COLO829 (cell line): ENCODE measurements at places on chromosomes 13 and 19.

GRCh38 chr13:41443969-41444368 is 13.4 kb upstream of the RGCC start:
- no peak for DNase-seq

DNA sequence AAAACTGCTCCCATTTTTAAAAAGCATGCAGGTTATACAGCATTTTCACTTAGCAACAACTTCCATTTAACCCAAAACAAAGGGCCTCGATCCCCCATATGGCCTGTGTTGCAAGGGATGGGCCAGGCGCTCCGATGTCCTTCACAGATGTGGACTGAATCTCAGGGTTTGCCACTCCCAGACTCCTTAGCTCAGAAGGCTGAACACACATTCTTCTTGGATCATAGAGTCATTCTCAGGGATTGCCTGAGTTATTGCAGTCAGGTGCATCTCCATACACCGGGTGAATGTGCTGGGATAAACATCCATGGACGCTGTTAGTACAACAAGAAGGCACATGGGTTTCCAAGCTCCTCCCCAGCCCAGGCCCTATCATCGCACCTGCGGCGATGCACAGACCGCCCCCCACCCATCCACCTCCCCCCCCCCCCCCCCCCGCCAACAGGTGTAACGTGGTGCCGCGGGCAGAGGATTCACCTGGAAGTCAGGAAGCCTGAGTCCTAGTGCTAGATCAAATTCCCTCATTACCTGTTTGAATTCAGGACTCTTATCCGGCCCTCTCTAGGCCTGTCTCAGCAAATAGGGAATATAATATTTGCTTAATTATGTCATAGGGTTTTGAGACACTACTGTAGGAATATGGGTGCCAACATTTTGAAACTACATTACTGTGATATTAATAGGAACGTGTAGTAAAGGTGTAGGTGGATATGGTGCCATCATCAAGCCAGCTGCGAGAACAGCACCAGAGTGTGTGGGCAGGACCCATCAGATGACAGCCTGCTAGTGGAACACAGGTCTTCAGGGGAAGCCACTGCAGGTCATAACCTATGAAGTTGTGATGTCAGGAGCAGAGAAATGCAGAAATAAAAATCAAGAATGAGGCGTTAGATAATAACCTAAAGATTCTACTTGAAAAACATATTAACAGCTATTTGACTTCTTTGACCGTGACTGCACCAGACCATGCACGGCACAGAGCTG is 110.9 kb downstream of the SACS start:
- no peak for DNase-seq

DNA sequence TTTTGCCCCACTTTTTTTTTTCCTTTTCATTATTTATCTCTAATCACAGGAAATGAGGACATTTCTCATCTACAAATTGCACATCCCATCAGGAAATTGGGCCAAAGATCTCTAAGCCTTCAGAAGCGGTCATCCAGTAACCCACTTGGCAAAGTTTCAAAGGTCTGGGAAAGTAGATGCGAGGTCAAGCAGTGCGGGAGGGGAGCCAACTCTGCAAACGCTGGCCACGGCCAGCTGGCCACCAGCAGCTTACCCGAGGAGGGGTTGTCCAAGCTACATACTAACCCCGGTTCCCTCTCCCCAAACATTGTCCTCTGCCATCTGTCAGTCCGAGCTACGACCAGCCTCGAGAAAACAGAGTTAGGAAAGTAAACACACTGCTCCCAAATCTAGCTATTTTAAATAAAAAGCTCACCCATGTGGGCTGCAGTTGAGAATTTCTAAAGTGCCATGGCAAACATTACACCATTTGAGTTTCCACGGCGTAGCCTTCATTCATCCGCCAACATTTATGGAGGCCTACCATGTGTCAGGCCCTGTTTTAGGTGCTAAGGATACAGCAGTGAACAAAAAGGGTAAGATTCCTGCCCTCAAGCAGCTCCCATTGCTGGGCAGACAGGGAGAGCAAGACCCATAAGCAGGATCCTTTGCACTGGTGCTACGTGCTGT is 11.5 kb downstream of the FFAR2 start:
- DNase-seq = no peak

DNA sequence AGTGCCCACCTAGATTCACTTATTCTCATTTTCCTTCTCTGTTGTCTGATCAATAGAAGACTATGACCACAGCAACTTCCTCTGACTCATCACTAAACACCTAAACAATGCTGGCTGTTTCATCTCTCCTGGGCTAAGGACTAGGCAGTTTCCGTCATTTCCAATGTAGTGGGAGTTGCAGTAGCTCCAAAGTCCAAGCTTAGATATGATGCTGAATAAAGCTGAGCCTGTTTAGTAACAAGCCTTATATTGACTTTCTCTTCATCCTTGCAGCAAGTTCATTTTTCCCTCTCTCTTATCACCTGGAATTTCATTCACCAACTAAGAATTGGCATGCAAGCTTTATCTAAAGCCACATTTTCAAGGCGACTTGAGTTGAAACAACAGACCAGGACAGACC is 53.5 kb upstream of the PCDH9 start:
- peak; percentile 49 for DNase-seq

DNA sequence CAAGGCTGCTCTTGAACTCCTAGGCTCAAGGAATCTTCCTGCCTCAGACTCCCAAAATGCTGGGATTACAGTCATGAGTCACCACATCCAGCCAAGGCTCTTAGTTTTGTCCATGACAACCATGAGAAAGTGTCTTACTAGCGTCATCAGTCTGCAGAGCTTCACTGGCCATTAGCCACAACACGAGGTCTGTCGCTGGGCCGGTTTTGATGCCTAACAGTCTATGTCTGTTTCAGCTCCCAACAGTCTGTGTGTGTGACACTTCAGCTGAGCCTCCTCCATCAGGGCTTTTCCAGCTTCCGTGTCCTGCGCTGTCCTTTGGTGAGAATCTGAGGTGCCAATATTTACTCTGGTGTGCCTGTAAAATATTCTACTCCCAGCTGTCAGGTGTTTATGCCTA is 47.6 kb downstream of the CEP89 start:
- DNase-seq = no peak

DNA sequence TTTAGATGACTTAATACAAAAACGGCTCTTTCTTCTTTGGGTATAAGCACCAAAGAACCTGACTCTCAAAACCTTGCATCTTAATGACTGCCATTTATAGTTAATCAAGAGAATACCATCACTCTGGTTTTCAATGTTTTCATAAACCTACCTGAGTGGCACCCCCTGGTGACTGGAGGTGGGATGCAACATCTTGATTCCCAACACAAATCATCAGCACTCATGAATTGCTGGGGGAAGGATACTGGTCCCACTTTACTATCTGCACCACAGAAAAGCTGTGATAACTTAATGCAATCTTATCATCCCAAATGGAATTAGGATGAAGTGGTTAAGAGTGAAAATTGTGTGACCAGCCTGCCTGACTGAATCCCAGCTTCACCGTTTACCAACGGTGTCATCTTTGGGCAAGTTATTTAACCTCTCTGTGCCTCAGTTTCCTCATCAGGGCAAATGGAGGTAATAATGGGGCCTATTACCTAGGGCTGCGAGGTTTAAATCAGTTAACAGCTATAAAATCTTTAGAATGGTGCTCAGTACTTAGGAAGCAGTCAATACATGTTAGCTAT is 366.4 kb downstream of the KLF12 start:
- DNase-seq = no peak

DNA sequence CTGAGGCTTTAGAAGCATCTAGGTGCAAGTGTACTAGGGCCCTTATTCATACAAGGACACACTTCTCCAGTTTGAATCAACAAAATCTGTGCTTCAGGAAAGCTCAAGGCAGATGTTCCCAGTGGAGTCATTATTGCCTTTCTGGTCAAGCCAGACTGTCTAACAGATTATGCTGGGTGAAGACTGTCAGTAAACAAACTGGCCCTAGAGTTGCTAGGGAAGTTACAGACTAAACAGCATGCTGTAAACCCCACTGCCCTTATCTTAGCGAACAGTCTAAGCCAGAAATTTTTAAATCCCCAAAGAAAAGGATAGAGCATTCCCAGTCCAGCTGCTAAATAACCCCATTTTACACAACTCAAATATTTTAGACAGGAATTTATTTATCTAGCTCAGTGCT is 1701.3 kb upstream of the PRR20A start:
- no peak for DNase-seq

DNA sequence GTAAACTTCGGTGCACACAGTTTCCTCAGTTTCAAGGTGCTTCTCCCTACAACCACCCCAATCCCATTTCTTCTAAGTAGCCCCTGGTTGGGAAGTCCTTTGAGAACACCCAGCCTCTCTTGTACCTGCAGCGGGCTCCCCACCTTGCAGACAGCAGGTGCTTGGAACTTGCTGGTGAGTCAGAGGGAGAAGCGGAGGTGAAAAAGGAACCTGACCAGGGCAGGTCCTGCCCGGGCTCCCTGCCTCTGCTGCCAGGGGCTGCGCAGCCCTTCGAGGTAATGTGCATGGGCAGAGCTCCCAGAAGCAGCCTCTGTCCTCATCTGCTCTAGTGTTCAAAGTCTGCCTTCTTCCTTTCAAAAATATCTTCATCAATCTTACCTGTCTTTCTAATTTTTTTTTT is 274.0 kb upstream of the SOX1 start:
- no peak for DNase-seq

GRCh38 chr19:6480848-6481415 is 655 bp downstream of the DENND1C start:
- DNase-seq = no peak

DNA sequence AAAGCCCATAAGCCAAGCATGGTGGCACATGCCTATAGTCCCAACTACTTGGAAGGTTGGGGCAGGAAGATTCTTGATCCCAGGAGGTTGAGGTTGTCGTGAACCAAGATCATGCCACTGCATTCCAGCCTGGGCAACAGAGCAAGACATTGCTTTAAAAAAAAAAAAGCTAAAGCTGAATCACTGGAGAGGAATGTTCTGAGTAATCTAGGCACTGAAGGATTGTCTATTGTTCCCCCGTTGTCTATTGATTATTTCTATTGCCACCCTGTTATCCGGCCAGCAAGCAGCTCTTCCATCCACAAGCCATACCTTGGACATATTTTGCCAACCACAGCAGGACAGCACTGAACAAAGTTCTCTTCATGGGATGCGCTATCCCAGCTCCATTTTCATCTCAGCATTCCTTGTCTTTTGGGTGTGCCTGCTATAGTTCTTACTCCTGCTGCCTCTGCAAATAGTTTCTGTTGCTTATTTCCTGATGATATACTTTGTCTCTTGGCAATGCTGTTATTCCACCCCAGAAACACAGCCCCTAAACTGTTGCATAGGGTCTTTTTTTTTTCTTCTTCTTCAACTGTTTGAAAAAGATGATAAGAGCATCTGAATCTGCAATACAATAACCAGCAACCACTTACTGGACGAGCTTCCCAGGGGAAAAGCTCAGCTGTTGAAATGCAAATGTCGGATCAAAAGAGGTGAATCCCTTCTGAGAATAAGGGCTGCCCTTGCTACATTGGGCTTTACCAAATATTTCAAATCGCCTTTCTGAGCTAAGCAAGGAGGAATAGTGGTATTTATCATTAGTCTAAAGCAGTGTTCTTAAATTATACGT is 22.2 kb upstream of the SIAH3 start:
- DNase-seq = peak; percentile 69

DNA sequence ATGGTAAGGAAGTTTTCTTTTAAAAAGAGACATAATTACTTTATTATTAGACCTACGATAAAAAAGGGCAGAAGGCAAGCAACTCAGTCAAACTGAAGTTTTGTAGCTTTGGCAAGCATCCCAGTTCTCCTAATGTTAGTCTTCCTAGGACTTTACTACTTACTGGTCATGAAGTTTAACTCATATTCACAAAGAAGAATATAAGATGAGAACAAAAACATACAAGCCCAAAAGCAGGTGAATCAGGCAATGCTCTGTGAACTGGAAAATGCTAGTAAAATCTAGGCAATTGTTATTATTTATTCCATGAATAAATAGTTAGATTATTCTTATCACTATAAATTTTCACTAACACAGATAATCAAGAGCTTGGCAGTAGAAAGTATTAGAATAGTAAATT is 85.0 kb downstream of the MIPEP start:
- DNase-seq = no peak

DNA sequence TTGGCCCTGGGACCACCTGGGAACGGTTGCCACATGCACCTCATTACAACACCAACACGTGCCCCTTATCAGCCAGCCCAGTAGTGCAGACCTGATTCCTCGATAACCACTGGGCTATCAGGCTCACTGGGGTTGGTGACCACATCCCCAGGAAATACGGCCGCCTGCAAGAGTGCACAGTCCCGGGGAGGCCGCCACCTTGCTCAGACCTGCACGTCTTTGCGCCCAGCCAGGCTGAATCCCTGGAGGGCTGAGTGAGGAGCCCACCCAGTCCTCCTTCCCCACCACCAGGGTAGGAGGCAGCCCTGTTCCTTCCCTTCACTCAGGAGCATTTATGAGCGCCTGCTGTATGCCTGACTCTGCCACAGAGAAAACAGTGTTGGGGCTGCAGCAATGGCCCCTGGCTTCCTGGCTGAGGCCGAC is 67.8 kb downstream of the CEBPG start:
- DNase-seq = no peak

DNA sequence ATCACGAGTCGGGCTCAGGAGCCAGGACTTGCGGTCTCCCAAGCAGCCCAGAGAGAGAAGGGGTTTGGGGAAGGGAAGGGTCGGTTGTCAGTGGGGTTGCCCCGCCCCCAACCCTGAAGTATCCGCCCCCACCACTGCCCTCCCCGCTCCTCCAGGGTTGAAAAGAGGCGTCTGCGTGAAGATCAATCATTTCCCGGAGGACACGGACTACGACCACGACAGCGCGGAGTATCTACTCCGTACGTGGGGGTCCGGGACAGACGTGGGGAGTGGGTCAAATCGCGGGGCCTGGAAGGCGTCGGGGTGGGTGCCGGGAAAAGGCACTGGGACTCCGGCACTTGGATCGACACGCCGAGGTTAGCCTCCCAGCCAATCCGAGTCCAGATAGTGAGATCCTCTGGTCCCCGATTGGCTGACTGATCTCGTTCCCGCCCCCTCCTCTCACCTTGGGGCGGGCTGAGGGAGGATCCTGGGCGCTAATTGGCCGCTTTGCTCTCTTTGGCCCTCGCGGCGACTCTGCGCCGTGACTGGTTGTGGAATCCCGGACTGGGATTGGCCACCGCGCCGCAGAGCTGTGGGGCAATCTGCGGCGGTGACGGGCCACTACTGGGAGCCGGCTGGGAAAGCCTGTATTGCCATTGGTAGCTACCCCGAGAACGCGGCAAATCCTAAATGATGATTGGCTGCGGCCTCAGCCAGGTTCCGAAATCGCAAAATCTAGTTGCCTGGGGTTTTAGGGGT is 13.3 kb upstream of the CACNG6 start:
- peak; percentile 36 for DNase-seq

DNA sequence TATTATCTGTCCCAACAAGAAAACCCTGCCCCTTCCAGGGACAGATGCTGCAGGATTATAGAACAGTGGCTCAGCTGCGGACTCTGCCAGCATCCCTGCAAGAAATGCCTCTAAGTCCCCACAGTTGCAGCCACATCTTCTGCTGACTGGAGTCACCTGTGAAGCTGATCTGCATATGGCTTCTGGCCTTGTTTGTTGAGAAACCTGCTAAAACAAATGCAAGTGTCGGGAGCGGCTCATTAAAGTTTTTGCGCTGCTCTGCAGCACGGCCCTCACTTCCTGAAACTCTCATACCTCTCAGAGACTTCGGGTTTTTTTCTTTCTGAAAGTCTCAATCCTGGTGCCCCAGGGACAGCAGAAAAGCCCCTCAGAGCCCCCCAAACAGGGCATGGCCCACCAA is 725.0 kb downstream of the UQCRFS1 start:
- no peak for DNase-seq

GRCh38 chr19:1324806-1325567 is 39.3 kb downstream of the EFNA2 start:
- no peak for DNase-seq

GRCh38 chr19:16714702-16715287 is 4.9 kb upstream of the NWD1 start:
- peak; percentile 42 for DNase-seq
